Germinal center (tissue), 1 donor: ENCODE measurements at places on chromosomes 12 and 14.

- DNase-seq = no peak
These were observed 11.5 kb downstream of the NKX2-1 start for GRCh38 chr14:36508418-36509068.

- no peak for DNase-seq
These were observed 198.3 kb upstream of the AMIGO2 start for GRCh38 chr12:47277972-47278448.

- no peak for DNase-seq
These were observed 38.0 kb upstream of the A2ML1 start for GRCh38 chr12:8784290-8784888.

DNA sequence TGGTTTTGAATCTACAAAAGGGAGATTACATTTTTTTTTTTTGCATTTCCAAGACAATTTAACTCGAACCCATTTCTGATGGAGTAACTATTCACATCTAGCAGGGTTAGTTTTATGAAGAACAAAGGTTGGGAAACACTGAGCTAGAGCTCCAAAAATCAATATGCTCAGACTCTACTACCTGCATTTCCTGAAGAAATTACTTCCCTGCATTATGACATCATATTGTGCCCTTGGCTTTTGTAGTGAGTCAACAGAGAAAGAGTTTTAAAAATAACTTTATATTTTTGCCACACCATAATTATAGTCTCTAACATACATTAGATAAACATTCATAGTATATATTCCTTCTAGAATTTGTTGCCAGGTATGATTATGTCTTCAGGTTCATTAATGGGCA is 14.8 kb downstream of the GRIP1 start:
- no peak for DNase-seq

- DNase-seq = no peak
These were observed 208.9 kb downstream of the SYNE2 start for GRCh38 chr14:64061706-64062105.

- no peak for DNase-seq
These were observed 209.6 kb downstream of the MED13L start for GRCh38 chr12:116067892-116068291.

DNA sequence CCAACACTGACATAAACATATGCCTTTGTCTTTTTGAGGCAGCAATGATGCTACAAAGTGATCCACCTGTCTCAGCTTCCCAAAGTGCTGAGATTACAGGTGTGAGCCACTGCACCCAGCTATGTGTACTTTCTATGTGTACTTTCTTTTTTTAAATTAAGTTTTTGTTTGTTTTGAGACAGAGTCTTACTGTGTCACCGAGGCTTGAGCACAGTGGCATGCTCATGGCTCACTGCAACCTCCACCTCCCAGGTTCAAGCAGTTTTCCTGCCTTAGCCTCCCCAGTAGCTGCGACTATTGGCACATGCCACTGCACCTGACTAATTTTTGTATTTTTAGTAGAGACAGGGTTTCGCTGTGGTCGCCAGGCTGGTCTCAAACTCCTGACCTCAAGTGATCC is 172.5 kb upstream of the ALG10B start:
- no peak for DNase-seq

GRCh38 chr14:20418501-20418909 is 5.2 kb upstream of the TEP1 start:
- no peak for DNase-seq

GRCh38 chr12:121717041-121717699 is 4.6 kb downstream of the TMEM120B start:
- no peak for DNase-seq

GRCh38 chr14:54809767-54810166 is 92.9 kb downstream of the GCH1 start:
- no peak for DNase-seq

GRCh38 chr12:89276860-89277259 is 75.4 kb downstream of the DUSP6 start:
- no peak for DNase-seq

GRCh38 chr14:101601606-101602465 is 40.5 kb downstream of the DIO3 start:
- no peak for DNase-seq

DNA sequence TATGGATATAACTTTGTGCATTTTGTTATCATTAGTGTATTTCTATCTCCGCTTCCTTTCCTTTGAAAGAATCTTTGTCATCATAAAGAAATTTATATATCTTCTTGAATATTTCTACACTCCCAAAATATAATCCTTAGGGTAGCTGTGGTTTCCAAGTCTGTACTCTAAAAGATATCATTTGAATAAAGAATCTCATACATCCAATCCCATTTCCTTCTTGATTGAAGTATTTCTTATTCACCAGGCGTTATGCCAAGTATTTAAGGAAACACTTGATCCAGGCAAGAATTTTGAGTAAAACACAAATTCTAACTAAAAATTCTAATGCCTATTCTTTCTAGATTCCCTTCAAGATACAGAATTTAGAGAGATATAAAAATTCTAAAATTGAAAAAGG is 821.8 kb downstream of the GALC start:
- DNase-seq = no peak

DNA sequence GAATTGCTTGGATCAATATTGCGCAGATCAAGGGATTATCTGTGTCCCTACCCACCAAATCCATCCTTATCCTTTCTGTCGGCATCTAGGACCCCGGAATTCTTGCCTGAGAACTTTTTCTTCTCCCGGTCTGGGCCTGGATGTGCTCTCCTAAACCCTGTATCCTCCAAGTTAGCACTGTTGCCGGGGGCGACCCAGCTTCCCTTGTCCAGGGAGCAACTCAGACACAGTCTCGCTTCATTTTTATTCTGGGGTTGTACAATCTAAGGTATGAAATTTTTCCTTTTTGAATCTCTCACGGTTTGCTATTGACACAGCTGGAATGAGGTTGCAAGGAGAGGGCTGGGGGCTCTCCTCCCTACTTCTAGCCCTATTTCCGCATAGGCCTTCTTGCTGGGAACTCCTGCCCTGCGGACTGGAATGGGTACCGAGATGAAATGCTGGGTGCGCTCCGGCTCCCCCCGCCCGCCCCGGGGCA is 403 bp upstream of the PNP start:
- no peak for DNase-seq

DNA sequence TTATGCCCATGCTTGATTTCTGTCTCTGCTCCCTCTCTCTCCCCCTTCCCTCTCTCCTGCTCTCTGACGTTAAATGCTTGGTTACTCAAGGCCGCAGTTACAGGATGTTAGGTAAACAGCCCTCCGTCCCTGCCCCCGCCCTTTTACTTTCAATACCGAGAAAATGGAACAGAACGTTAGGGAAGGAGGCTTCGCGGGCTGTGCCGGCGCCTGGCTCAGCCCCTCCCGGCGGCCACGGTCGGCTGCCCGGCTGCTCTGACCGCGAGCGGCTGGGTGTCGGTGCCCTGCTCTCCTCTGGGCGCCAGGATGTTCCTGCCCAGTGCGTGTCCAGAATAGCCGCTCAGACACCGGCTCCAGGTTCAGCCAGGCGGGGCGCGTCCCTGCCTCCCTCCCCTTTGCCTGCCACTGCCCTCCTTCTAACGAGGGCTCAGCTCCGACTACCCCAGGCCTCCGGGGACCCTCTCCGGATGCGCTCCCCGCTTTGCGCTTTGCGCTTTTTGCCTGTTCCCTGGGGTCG is 166.1 kb downstream of the ADCK1 start:
- peak; percentile 41 for DNase-seq

DNA sequence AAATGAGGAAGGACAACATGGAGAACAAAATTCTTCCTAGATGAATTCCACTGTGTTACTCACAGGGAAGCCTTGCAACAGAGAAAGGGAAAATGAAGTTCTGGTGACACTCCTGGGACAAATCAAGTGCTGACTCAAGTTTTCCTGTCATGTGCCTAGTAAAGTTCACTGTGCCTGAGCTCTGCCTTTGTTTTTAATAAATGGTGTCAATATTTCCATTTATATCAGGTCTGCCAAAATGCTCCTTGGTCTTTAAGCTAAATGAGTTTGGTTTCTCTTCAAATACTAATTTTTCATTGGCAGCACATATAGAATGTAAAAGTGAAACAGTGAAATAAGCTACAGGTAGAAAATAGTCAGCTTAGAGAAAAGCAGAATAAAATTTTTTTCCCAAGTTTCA is 33.0 kb downstream of the HIGD1C start:
- DNase-seq = no peak

DNA sequence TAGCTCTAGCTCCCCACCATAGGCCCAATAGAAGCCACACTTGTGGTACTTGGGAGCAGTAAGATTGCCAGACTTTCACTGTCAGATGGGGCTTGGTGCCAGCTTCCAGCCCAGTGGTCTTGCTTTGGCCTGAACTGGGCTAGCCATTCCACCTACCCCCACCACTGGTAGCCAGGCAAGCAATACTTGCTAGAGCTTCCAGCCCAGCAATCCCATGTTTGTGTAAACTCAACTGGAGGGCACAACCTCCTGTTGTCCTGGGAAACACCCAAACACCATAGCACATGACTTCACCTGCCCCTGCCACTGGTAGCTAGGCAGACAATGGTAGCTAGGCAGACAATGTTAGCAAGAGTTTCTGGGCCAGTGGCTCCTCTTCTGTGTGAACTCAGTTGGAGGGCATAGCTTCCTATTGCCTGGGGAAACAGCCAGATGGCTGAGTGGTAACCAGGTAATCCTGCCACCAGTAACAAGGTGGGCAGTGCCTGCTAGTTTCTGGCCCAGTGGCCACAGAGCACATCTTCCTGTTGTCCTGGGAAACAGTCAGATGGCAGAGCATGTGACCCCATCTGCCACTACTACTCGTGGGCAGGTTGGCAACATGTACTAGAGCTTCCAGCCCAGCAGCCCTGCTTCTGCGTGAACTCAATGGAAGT is 5.6 kb upstream of the OR6C76 start:
- DNase-seq = no peak

- no peak for DNase-seq
These were observed 76.3 kb downstream of the CACNA1C start for GRCh38 chr12:2129076-2129475.

DNA sequence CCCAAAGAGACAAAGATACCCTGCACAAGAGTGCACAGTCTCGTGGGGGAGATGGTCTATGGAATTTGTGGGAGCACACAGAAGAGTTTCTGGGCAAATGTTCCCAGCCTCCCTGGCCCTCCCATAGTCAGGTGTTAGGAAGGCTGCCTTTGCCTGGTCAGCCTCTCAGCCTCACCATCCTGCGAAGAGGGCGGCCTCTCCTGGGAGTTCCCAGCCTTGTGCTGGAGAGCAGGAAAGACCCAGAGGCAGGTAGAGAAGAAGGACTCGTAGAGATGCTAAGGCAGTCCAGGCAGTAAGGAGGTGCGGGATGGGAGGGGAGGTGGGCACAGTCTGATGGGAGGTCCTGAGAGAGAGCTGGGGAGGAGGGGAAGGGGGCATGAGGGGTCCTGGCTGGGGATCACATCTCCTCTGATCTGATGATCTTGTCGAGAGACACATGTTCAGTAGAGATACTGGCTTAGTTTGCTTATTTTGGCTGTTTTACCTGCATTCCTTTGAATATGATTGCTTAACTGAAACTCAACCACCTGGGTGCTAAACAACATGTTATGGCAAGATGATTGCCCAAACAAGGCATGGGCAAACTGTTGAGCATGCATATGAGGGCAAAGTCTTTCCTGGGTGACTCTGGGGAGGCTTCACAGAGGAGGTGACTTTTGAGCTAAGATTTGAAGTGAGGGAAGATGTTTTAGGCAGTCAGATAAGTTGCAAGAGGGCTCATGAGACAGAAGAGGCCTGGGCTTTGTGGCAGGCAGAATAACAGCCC is 10.5 kb downstream of the SERPINA6 start:
- no peak for DNase-seq

DNA sequence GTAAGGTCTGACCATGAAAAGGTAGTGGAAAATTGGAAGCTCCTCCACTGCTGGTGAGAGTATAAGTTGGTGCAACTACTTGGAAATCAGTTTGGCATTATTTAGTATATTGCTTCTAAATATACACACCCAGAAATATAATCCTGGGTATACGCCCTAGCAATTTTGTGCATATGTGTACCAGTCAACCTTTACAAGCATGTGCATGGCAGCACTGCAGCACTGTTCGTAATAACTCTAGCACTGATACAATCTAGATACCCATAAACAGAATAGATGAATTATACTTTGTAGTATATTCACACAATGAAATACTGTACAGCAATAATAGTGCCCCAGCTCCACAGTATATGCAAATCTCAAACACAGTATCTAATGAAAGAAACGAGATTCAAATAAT is 265.9 kb downstream of the EMP1 start:
- DNase-seq = no peak

DNA sequence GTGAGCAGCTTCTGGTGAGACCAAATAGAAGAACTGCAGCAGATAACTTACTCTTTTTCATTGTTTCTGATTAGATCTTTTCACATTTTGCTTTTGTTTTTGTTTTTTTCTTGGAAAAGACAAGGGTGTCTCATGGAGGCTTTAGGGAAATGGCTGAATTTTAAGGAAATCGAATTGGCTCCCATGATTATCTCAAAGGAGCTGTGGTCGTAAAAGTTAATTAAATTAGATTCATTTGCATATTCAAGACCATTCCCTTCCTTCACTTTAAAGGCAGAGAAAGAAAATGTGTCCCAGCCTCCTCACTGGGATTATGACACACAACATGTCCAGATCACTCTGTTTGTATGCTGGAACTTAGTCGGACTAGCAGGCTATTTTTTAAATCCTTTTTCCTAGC is 106.4 kb upstream of the MDM1 start:
- no peak for DNase-seq

GRCh38 chr14:39175445-39176262 is 600 bp downstream of the PNN start:
- DNase-seq = peak; percentile 53

DNA sequence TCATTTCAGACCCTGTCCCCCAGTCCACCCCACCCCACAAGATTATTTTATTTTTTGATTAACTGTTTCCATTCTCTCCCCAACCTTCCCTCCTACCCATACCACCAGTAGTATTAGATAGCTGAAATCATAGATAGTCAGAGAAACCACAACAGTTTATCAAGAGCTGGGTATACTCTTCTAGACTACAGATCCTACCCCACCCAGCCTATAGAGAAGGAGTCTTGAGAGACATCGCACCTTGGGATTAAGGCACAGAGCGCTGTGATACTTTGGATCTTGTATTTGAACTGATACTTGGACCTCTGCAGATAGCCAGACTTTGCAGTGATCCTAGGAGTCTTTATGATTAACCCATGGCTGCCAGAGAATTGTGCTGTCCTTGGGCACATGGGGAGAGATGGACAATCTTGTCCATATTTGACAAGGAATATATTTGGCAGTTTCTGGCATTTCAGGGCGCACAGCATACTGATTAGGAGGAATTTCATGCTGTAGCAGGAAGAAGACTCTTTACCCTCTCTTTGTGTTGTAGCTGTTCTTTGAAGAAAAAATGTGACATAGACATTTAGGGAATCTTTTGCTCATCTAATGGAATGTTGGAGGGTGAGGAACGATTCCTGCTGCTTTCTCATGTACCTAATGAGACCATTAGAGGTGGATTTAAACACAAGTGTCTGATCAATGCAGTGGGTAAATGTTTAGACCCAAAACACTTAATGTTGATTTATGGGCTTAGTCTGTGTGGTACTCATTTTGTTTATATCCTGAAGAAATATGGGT is 982 bp downstream of the RBMS2 start:
- DNase-seq = no peak
